Cortex of kidney (tissue), 1 donor: ENCODE measurements at places on chromosomes 7 and 10.

GRCh38 chr10:80500572-80501380, 36.9 kb upstream of the SH2D4B start:
- DNase-seq = no peak

GRCh38 chr7:119392-120163, 72.8 kb upstream of the FAM20C start:
- no peak for DNase-seq

GRCh38 chr7:107592361-107593024, 12.4 kb downstream of the BCAP29 start:
- no peak for DNase-seq

DNA sequence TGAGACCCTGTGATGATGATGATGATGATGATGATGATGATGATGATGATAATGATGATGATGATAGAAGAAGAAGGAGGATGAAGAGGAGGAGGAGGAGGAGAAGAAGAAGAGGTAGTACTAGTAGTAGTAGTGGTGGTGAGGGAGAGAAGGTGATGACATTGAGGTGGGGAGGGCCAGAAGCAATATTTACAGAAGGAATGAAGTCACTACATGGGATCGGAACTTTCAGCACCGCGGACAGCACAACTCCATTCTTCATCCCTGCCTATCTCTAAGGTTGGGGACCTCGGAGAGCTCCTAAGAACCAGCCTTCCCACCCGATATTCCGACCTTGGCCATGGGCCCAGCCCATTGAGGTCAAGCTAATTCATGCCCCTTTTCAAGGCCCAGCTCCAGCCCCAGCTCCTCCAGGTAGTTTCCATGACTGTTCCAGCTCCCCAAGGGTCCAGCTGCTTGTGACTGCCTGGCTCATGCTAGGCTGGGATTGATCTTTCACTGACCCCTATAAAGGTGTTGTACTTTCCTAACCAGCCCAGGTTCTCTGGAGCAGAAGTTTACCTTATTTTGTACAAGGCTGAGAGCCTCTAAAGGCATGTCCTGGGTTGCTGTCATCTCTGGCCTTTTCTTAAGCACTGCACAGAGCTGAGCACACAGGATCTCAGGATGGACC, 10.3 kb downstream of the CRHR2 start:
- DNase-seq = no peak

DNA sequence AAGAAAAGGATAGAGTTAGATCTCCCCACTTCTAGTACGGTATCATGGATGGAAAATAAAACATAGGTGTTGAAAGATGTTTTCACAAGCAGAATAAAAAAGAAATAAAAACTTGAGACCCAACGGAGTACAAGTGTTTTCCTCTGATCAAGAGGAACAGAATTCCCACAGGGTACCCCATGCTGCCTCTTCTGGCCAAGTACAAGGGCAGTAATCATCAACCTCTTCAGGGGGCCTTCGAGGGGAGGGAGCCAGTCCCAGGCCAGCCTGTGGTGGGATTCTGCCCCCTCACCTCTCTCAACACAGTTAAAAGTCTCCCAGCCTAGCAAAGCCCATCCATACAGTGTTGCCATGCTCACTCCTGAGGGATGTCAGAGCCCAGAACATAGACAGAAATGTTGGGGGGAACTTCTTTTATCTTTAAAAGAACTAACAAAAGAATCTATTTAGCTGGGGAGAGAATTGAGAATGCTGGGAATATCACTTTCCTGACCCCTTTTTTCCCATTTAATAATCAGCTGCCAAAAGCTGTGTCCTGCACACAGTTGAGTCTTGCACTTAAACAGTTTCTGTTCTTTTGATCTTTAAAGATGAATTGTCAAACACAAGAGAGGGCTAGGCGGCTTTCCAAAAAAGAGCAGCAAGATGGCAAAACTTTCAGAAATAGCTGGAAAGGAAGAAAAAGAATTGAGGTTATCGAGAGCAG, 101.7 kb downstream of the PTN start:
- DNase-seq = no peak

DNA sequence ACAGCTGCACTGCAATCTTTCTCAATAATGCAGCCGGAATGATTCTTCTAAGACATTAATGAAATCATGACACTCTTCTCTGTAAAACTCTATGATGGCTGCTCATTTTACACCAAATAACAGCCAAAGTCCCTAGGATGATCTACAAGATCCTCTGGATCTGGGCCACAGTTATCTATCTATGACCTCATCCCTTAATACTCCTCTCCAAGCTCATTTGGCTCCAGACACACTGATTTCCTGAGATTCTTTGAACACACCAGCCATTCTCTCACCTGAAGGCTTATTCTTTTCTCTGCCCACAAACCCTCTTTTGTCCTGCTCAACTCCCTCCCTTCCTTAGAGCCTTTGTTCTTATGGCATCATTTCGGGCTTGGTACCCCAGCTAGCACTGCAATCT, 577.4 kb upstream of the ANKRD30A start:
- no peak for DNase-seq

DNA sequence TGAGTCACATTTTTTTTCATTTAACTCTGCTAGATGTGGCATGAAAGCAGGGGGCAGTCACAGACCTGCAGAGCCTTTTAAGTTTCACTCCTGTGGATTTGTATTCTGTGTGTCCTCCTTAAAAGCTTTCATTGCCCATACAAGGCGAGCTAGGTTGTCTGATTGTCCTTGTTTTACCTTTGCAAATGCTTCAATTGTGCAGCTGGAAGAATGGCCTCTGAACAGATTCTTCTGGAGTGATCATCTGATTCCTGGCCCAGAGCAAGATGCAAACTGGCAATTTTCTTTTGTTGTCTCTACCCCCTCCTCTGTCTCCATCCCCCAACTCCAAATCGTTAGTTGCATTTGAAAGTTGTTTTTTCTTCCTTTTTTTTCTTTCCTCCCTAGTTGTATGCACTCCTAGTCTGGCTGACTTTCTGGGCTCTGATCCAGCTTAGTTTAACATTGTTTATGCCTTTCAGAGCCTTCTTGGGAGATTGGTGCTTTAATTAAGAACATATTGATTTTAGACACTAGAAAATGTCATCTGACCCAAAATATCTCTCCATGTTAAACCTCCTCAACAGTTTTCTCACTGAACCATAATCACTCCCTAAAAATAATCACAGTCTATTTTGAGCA, 150.2 kb downstream of the REEP3 start:
- DNase-seq = no peak

- no peak for DNase-seq
Observed at GRCh38 chr7:101922631-101923601, 105.5 kb downstream of the CUX1 start.

DNA sequence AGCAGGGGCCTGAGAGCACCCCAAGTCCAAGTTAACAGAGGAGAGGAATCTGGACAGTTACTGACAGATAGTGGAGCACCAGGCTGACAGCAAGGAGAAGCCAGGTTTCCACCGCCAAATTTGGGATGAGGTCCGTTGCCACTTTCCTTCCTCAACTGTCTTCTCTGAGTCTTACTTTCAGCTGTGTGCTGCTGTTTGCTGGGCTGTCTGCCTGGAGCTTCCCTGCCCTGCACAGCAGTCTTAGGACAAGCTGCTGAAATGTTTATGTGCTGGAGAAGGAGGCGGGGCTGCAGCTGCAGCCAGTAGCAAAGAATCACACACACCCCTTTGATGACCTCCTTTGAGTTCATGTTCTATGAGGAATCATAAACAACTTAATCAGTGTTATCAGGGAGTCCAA, 17.4 kb upstream of the CYP3A7 start:
- DNase-seq = no peak

- no peak for DNase-seq
Observed at GRCh38 chr7:40001649-40002048, 51.6 kb downstream of the CDK13 start.

DNA sequence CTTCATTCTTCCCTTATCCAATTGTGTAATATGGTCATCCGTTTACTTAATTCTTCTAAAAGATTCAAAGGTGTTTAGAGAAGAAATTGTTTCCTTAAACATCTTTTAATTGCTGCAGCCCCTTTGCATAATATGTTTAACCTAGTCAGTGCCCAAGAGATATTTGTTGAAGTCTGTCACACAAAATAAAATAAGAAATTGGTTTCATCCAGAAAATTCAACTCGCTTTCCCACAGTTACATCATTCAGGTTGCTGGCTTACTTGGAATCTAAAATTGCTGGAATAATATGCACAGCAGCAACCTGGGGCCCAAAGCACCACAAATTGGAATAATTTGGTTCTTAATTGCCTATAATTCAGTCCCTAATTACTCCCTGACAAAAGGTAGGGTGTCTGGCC, 155.1 kb upstream of the ETV1 start:
- DNase-seq = no peak

GRCh38 chr10:126402721-126403695, 14.7 kb upstream of the ADAM12 start:
- no peak for DNase-seq

DNA sequence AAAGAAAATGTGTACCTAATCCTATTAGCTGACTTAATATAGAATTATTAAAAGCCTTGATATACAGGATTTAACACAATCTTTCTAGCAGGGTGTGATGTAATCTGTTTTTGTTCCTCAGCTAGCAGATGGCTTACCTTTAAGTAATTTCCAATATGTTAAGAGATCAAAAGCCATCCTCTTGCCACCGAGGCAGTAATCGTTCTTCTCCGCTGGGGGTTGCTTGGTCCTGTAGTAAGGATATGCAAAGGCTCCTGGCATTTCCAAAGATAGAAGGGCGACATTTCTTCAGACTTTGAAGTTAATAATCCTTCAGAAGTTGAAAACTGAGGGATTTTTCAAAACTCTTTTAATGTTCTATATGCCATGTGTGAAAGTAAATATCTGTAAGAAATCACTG, 156.4 kb downstream of the FZD1 start:
- DNase-seq = no peak

GRCh38 chr10:83820033-83820432, 319.3 kb upstream of the GHITM start:
- no peak for DNase-seq

GRCh38 chr10:11724938-11725776, 17.0 kb upstream of the ECHDC3 start:
- no peak for DNase-seq

DNA sequence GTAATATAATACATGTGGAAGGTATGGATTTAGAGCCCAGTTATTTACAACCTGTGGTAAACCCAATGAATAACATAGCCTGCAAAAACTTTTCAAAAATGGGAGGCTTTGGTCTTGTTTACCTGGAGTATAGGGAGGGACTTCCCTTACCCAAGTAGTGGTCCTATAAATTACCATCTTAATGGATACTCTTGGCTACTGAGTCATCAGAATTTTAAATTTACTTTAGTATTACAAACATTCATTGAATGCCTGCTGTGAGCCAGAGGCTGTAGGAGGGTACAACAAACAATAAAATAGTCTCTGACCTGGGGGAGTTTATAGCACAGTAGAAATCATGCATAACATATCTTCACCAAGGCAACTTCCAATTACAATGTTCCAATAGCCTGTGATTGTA, 365.1 kb downstream of the BBS9 start:
- DNase-seq = no peak

- DNase-seq = no peak
Observed at GRCh38 chr10:46097576-46098317, 51.7 kb upstream of the MSMB start.

GRCh38 chr7:117176206-117176605, 146.7 kb downstream of the WNT2 start:
- no peak for DNase-seq

GRCh38 chr7:32516551-32517100, 21.3 kb downstream of the AVL9 start:
- no peak for DNase-seq

- DNase-seq = no peak
Observed at GRCh38 chr7:22051886-22052673, 106.4 kb upstream of the CDCA7L start.

DNA sequence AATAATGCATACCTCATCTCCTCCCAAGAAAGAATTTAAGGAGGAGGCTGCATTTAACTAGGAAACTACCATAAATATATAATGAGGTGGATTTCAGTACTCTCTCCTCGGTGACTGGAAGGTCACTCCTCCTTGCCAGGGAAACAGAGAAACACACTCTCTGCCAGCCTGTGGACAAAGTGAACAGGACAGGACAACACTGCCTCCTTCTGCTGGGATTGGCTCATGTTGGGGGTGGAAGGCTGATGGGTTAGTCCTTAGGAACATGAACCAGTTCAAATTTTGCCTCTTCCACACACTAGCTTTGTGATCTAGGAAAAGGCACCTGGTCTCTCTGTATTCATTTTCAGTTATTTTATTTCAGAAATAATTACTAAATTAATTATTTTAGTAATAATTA, 50.6 kb upstream of the STEAP4 start:
- DNase-seq = no peak

GRCh38 chr10:112227331-112227987, 43.9 kb upstream of the GPAM start:
- no peak for DNase-seq

- DNase-seq = no peak
Observed at GRCh38 chr7:64313740-64314491, at the start of gene ZNF736. ZNF736 (plus strand) TSS chr7:64313961; CDS start chr7:64314151, 190 bp downstream.

GRCh38 chr7:1862560-1862959, 192.5 kb downstream of the ELFN1 start:
- no peak for DNase-seq

GRCh38 chr10:37752334-37752875, 105.0 kb downstream of the ZNF248 start:
- DNase-seq = no peak
